ENCODE measurements at places on chromosomes 1 and 21.

GRCh38 chr1:57192222-57192621, 226.4 kb upstream of the C8B start:
- no peak for DNase-seq
- H3K27me3 ChIP-seq: no peaks in the 10 kb centered on the region
- no peak overlapping the region for H3K4me3 ChIP-seq
- H3K27ac ChIP-seq: no peak overlapping the region
- H3K4me1 ChIP-seq: no peaks in the 10 kb centered on the region
- no peaks in the 10 kb centered on the region for H3K36me3 ChIP-seq

DNA sequence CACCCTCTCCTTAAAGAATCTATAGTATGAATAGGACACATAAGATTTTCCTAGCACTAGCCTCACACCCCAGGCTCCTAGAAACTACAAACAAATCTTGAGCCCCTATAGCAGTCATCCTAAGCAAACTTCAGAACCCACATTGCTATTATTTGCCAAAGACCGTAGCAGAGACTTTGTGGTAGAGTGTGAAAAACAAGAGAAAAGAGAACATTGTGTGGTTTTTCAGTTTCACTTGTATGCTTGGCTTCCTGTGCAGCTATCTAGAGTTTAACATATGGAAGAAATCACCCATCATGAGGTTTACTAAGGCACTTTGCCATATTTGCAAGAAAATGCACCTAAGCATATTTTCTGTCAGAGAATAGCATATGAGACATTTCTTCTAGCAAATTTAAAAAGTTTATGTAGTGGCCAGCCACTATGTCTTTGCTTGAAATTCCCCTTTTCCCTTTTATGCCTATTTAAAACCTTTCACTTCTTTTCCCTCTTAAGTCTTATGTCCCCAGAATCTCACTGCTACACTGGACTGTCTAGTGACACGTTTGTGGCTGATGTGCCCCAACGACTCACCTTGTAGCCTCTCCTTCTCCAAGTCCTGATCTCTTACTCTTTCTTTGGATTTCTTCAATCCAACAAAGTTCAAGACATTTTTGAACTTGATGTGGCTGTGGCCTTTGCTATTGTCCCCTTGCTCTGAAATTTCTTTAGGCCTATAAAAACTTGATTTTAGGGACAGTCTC, 25.6 kb downstream of the CCDC190 start:
- no peaks in the 10 kb centered on the region for H3K4me1 ChIP-seq
- H3K27ac ChIP-seq: no peak overlapping the region
- DNase-seq: no peak
- no peaks in the 10 kb centered on the region for H3K36me3 ChIP-seq

- H3K27ac ChIP-seq: no peak overlapping the region
- H3K4me3 ChIP-seq: no peak overlapping the region
Measured at GRCh38 chr1:69451196-69451595, 116.5 kb upstream of the LRRC7 start.

DNA sequence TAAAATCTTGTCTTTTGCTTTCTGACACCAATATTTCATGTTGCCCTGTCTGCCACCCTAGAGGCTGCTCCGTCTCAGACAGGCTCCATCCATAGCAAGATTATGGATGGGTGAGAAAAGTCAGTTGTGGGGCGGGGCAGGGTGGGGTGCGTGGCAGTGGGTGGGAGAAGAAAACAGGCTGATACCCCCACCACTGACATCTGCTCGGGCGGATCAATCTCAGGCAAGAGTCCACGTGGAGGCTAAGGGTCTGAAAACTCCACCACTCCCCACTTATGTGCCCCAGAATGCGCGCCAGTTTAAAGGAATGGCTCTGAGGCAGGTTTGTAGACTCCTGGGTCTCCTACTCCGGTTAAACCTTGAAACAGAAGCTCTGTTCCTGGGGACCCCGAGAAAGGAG, 101.5 kb downstream of the HLCS start:
- H3K36me3 ChIP-seq: no peaks in the 10 kb centered on the region
- no peak for DNase-seq
- peaks cover 25% of the 10 kb centered on the region for H3K4me1 ChIP-seq
- H3K4me3 ChIP-seq: no peak overlapping the region
- no peaks in the 10 kb centered on the region for H3K27me3 ChIP-seq

DNA sequence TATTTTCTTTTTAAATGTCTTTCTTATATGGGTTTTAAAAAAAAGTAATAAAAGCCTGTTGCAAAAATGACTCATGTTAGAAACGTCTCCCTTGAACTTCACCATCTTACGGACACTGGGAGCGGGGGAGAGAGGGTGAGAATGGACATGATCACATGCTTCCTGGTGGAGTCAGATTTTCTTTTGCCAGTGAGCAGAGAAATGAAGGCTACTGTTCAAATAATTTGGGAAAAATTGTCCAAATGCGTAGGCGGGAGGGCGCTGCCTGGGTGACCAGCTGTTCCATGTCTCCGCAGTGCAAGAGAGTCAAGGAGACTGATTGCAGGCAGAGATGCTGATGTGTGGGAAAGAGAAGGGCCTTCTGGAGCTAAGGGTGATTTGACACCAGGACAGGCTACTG, 23.1 kb downstream of the EIF2D start:
- no peak for DNase-seq
- no peak overlapping the region for H3K4me3 ChIP-seq
- H3K4me1 ChIP-seq: no peaks in the 10 kb centered on the region
- peaks cover 17% of the 10 kb centered on the region for H3K36me3 ChIP-seq
- H3K27me3 ChIP-seq: no peaks in the 10 kb centered on the region

DNA sequence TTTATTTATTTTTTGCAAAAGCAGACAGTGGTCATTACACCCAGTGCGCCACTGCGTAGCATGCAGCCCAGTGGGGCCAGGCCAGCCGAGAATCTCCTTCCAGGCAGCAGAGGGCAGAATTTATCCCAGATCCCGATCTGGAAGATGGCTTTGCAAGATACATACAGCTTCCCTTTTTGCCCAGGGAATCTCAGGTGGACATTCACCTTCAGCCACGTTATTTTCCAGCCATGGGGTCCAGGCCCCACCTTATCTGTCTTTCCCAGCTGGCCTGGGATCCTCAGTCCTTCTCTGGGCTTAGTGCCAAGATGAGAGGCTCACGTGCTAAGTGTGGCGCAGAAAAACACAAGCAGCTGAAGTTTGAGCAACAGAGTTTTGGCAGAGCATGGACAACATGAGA, 123.6 kb downstream of the AJAP1 start:
- H3K36me3 ChIP-seq: no peaks in the 10 kb centered on the region
- H3K4me1 ChIP-seq: no peaks in the 10 kb centered on the region
- no peak for DNase-seq
- no peak overlapping the region for H3K27ac ChIP-seq
- H3K4me3 ChIP-seq: no peak overlapping the region
- no peaks in the 10 kb centered on the region for H3K27me3 ChIP-seq

DNA sequence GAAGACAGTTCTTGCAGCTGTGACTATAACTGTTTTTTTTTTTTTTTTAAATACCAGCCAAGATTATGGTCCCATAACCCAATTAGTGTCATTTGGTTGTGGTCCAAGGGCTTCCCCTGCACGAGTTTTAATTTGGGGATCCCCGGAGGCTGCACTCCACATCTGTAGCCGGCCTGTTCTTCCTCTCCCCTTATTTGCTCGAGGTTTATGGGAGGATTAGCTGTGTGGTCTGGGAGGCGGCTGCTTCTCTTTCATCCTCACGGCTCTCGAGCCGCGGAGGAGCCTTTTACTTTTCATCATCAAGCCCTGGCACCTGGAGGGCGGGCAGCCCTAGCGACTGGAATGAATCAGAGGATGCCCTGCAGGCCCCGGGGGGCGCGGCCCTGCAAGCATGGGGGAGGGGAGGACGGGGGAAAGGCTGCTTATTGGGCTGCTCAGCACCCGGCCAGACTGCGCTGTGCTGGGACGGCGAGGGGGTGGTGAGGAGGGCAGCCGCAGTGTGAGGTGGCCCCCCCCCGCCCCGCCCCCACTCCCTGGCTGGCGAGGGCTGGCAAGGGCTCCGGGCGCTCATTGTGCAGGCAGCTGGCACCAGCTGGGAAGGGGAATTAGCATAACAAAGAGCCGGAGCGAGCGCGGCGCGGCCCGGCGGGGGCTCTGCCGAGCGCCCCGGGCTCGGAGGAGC, 18.5 kb downstream of the SERTAD4 start:
- peak; percentile 59 for DNase-seq
- H3K4me3 ChIP-seq: peak overlapping the region; percentile 74

GRCh38 chr1:47187926-47188250, 1.9 kb downstream of the PDZK1IP1 start:
- DNase-seq: no peak
- H3K27ac ChIP-seq: peak overlapping the region; percentile 88

DNA sequence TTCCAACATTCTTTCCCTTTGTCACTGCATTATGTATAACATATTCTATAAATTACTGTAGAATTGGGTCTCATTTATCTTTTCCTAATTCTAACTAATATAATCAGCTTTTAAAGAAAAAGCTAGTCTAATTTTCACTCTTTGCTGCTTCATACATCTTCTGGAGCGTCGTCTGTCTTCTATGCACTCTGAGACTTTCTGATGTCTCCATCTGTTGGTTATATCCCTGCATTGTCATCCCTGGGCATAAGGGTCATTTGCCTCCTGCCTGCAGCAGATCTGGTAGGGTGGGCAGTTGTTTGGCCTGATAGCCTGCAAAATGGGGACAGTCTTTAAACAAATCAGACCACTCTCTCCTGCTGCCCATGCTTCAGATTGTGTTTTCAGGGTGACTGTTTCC, 40.8 kb upstream of the DYNLT5 start:
- H3K27me3 ChIP-seq: no peaks in the 10 kb centered on the region
- no peak for DNase-seq

DNA sequence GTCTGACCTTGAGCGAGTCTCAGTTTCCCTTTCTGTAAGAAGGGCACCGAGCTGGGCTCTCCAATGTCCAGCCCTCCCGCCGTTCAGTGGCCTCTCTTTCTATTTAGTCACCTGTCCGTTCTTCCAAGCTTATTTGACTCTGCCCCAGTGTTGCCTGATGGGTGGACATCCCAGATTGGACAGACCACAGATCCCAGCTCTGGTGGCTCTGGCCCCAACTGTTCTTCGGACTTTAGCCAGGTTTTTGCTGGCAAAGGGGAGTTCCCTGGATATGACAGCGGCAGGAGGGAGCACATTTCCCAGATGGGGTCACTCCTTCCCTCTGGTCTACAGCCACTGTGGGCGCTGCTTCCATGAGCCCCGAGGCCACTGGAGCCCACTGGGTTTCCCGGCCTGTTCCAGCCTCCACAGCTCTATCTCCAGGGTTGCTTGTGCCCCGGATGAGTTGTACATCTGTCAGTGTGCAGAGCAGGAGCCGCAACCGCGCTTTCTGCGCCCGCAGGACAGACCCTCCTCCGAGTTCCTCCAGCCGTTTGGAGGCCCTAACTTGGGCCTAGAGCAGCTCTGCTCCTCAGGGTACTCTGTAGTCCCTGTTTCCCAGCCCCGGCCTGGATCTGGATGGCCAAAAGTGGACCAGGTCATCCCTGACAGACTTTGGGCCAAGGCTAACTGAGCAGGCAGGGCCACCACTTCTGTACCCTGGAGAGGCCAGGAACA, 3.8 kb downstream of the DMBX1 start:
- peaks cover 14% of the 10 kb centered on the region for H3K36me3 ChIP-seq
- no peak for DNase-seq
- peaks cover 19% of the 10 kb centered on the region for H3K4me1 ChIP-seq
- H3K4me3 ChIP-seq: no peak overlapping the region
- no peak overlapping the region for H3K27ac ChIP-seq

GRCh38 chr1:15525050-15526020, 1.3 kb upstream of the DNAJC16 start:
- DNase-seq: no peak
- peak overlapping the region; percentile 98 for H3K27ac ChIP-seq
- H3K27me3 ChIP-seq: no peaks in the 10 kb centered on the region
- H3K4me3 ChIP-seq: peak overlapping the region; percentile 87
- H3K4me1 ChIP-seq: peaks cover 11% of the 10 kb centered on the region
- peaks cover 46% of the 10 kb centered on the region for H3K36me3 ChIP-seq

- peaks cover 37% of the 10 kb centered on the region for H3K4me1 ChIP-seq
- H3K36me3 ChIP-seq: no peaks in the 10 kb centered on the region
- H3K27me3 ChIP-seq: no peaks in the 10 kb centered on the region
- H3K27ac ChIP-seq: peak overlapping the region; percentile 28
- peak; percentile 59 for DNase-seq
Measured at GRCh38 chr1:94579876-94580294, 38.3 kb upstream of the F3 start.

DNA sequence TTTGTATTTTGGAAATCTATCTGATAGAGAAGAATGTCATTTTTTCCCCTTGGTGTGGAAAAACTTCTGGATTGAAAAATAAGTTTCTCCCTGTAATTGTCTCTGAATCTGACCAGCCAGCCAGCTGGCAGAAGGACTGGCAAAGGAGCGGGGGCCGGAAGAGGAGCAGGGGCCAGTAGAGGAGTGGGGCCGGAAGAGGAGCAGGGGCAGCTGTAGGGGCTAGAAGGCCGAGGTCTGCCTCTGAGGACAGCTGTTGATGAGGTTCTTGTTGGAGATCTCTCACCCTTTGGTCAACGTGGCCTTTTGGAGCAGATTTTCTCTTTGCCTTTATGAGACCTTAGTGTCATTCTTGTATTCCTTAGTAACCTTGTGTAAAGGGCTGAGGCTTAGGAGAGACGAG, 121.8 kb downstream of the GALNT2 start:
- H3K4me1 ChIP-seq: peaks cover 31% of the 10 kb centered on the region
- H3K36me3 ChIP-seq: peaks cover 11% of the 10 kb centered on the region
- H3K4me3 ChIP-seq: no peak overlapping the region
- no peak for DNase-seq
- no peaks in the 10 kb centered on the region for H3K27me3 ChIP-seq

- H3K4me3 ChIP-seq: no peak overlapping the region
- DNase-seq: peak; percentile 21
- no peaks in the 10 kb centered on the region for H3K36me3 ChIP-seq
- no peak overlapping the region for H3K27ac ChIP-seq
Measured at GRCh38 chr1:88302843-88303486, 381.1 kb upstream of the PKN2 start.

DNA sequence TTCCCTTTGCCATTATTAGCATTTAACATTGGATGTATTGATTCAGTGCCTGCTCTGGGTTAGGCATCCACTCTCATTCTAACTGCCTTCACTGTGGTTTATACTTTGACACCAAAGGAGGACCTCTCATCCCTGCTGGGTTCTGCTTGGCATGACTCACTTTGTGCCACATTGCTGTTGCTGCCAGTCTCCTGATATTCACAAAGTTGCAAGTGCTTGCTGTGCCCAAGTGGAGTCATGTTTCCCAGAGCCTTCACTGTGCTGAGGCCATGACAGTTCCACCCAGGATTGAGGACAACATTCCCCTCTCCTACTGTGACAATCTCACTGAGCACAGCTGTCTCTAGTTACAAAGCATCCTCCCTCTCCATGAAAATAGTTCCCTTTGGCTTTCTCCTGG, 519.9 kb upstream of the USP24 start:
- no peaks in the 10 kb centered on the region for H3K36me3 ChIP-seq
- DNase-seq: no peak
- no peaks in the 10 kb centered on the region for H3K4me1 ChIP-seq
- no peak overlapping the region for H3K4me3 ChIP-seq
- H3K27me3 ChIP-seq: no peaks in the 10 kb centered on the region
- H3K27ac ChIP-seq: no peak overlapping the region

DNA sequence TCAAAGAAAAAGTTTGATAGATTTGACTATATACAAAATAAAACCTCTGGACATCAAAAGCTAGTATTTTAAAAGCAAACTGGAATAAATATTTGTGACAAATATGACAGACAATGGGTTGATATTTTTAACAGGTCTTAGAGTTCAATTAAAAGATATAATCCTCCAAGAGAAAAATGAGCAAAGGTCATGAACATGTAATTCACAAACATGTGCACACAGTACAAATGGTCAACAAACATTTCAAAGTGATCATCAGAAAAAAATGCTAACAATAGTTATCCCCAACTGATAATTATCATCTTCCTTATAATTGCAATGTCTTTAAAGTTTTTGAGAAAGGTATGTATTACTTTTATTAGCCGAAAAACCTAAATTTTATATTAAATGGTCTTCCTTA, 32.0 kb downstream of the WDR64 start:
- DNase-seq: no peak
- H3K4me1 ChIP-seq: no peaks in the 10 kb centered on the region
